ENCODE measurements at places on chromosomes 7 and 10. TPM values are rescaled to one million over a fixed set of nuclear protein-coding genes. Genes with fewer than 3 reads are reported as not detected.

DNA sequence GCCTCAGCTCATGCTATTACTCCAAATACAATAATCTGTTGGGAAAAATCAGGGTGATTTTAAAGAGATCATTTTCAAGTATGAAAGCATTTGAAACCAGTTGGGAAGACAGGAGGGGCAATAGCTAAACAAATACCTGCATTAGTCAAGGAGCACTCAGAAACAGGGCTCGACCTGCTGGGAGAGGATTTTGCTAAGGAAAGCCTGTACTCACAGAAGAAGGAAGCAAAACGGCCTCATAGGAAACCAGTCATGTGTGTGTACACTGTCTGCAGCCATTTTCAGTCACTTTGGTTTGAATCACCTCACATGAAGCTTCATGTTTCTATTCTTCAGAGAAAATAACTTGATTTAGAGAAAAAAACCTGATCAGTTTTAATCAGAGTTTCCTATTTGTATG lies 38.6 kb downstream of the FZD1 start:
- DNase-seq, result no peak

- no peak for DNase-seq
Measured at GRCh38 chr10:27108165-27108564, 7.9 kb upstream of the ANKRD26 start.

TMEM139 gene
- total RNA-seq, result 2.5 TPM

GRCh38 chr10:25768167-25768566 lies 165.9 kb upstream of the MYO3A start:
- no peak for DNase-seq

- no peak for DNase-seq
Measured at GRCh38 chr10:36236931-36237330, 594.8 kb upstream of the FZD8 start.

CUTC gene
- 23.6 TPM for total RNA-seq

DNA sequence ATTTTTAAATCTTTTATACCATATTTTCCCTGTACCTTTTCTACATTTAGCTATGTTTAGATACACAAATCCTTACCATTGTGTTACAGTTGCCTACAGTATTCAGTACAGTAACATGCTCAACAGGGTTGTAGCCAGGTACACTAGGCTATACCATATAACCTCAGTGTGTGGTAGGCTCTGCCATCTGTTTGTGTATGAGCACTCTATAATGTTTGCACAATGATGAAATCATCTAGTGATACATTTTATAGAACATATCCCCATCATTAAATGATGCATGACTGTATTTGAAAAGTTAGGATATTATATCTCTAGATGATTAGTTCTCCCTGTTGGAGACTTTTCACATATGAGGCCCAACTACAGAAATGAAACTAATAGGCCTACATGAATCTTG lies 188.6 kb downstream of the STK31 start:
- no peak for DNase-seq

GRCh38 chr10:89589101-89589720 lies 53.8 kb upstream of the SLC16A12 start:
- no peak for DNase-seq

- no peak for DNase-seq
Measured at GRCh38 chr7:117775801-117776200, 97.4 kb downstream of the CTTNBP2 start.

DNA sequence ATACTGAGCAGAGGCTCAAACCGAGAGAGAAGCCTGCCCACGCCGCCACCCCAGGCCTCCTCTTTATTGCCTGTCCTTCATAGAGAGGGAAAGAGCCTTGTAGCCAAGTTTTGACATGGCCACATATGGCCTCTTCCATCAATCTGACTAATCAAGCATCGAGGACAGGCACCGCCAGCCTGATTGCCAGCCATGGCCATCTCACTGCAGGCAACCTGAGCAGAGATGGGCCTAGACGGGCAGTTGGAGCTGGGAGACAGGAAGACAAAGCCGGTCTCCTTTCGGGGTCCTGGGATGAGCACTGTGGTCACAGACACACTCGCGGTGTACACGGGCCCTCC lies 67.2 kb downstream of the EBF3 start:
- no peak for DNase-seq

DNA sequence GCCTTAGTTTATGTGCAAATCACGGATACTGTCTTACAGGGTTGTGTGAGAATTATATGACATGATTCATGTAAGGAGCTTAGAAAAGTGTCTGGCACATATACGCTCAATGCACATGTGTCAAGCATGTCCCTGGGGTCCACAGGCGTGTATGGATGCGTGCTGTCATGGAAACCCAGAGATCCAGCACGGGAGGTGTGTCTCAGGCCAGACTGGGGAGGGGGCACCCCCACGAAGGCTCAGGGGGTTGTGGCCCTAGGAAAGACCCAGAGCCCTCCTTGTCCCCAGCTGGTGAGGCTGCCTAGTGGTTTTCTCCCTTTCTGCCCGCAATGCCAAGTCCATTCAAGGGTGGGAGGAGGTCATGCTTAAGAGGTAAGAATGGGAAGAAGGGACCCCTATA lies 9.1 kb downstream of the BTBD16 start:
- no peak for DNase-seq

GIMAP1 gene
- total RNA-seq, result not detected

DNA sequence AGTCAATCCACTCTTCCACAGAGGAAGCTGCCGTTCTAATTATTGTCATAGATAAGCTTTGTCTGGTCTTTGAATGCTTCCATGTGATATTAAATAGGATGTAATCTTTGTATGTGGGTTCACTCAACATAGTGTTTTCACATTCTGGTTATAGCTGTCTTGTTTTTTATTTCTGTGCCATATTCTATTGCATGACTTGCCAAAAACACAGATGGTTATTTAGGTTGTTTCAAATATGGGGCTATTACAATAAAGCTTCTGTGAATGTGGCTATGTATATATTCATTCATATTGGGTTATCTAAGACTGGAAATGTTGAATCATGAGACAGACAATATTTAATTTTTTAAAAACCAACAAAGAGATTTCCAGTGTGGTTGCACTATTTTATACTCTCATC lies 1109.3 kb upstream of the LRRTM3 start:
- DNase-seq, result no peak

DNA sequence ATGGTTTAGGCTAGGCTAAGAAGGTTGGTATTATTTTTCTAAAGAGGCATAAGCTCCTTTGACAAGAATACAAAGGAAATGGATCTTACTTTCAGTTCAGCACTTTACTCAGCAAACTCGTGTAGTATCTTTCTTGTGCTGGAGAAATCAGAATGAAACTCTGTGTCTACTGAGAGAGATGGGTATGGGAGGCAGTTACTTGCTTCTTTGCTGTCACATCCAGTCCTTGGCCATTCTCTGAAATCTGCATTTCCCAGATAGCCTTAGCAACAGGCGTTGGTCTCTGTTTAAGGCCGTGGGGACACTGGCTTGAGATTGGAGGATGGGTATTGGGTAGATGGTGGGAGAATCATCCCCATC lies 180.5 kb downstream of the NRP1 start:
- no peak for DNase-seq

DNA sequence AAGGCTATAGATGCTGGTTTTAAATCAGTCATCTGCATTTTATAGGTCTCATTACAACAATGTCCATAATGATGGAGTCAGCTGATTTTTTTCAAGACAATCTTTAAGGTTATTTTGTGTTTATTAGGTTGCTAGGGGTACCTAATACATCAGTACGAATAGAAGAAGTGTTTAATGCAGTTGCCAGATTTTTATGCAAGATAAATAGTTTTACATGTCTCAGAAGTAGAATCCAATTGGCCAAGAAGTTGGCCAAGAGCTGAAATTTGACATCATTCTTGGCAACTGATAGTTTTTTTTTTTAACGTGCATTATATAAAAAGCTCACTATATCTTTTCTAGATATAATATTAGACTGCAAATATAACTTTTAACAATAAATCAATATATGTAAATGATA lies 208.5 kb downstream of the TRIL start:
- no peak for DNase-seq

NUDCD3 gene
- total RNA-seq, result 79.4 TPM

DNA sequence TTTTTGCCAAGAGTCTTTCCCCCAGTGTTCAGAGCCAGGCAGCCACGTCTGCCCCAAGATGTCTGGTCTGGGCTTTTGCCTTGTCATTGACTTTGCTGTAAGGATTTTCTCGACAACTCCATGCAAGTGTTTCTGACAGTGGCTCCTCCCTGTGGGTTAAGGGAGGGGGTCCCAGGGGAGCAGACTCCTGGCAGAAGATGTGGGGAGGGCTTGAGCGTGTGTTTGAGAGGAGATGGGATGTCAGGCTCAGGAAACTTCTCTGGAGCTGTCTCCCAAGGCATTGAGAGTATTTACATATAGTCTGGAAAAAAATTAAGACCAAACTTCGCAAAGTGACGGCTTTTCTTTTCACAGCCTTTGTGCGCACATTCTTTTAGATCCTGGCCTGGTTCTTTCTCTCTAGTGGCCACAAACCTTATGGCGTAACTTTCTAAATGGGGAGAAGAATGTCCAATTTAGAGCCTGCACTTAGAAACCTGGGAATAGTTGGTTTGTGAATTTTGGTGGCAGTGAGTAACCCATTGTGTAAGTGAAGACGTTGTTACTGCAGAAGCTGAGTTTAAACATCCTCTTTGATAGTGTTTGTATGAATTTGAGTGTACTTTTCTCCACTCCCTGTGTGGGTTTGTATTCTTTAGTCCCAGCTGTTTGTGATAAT lies 201.5 kb downstream of the LRMDA start:
- peak; percentile 22 for DNase-seq

GRK5 gene
- total RNA-seq, result 1.2 TPM

GRCh38 chr7:155483868-155484325 lies 26.0 kb downstream of the EN2 start:
- no peak for DNase-seq

DNA sequence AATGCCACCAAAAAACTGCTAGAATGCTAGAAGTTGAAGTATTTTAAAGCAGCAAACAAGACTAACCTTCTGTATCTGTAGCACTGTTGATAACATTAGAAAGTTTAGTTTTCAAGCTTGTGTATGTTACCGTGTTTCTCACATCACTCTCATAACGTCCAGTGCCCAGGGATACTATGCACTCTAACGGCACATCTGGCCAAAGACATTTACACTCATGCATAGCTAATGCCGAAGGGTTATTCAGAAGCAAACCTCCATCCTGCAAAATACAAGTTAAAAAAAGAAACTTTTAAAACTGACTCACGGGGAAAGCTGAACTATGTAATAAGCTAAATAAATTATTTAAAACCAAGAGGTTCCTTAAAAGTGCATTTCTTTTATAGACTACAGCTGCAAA lies 22.9 kb upstream of the NRCAM start:
- no peak for DNase-seq

GRCh38 chr7:100949227-100949932 lies at the start of gene MUC3A:
TSS of gene MUC3A (plus strand) at chr7:100949534. CDS start at chr7:100949625, 91 bp downstream.
- DNase-seq, result peak; percentile 70

SLC29A4 gene
- 15.7 TPM for total RNA-seq

SEC61A2 gene
- total RNA-seq, result 11.0 TPM

- no peak for DNase-seq
Measured at GRCh38 chr10:111117528-111118277, 40.9 kb downstream of the ADRA2A start.

MEOX2 gene
- total RNA-seq, result not detected

SPDYE18 gene
- not detected for total RNA-seq

- DNase-seq, result no peak
Measured at GRCh38 chr10:5978230-5978489, 817 bp upstream of the IL15RA start.

DNA sequence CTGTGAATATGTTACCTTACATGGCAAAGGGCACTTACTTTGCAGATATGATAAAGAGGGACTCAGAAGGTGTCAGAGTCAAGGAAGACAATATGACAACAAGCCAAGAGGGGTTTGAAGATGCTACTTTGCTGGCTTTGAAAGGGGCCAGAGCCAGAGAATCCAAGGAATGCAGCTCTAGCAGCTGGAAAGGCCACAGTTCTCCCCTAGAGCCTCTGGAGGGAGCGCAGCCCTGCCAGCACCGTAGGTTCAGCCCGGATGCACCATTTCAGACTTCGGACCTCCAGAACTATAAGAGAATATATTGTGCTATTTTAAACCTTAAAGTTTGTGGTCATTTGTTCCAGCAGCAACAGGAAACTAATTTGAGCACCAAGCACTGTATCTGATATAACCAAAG lies 32.9 kb upstream of the WDR11 start:
- peak; percentile 39 for DNase-seq

GRCh38 chr10:408236-408635 lies 273.0 kb downstream of the ZMYND11 start:
- no peak for DNase-seq

DNA sequence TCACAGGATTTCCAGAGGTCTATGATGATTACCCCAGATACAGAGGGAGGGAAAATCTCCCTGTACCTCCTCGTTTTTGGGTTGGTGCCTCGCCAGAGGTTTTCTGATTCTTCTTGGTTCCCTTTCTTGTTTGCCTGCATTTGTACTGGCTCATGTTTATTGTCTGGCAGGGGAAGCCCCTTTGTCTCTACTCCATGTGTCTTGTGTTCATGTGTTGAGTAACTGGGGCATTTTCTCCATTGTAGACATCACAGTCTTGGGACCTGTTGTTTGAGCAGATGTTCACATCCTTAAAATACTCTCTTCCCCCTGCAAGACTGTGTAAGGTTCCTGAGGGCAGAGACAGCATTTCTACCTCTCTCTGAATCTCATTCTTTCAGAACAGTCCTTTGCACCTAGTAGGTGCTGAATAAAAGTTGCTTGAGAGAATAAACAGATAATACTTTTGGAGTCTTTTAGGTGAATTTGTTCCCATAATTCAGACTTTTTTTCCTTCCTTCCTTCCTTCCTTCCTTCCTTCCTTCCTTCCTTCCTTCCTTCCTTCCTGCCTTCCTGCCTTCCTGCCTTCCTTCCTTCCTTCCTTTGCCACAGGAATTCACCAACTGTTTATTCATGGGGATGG lies 25.1 kb downstream of the CDK14 start:
- DNase-seq, result no peak

DNA sequence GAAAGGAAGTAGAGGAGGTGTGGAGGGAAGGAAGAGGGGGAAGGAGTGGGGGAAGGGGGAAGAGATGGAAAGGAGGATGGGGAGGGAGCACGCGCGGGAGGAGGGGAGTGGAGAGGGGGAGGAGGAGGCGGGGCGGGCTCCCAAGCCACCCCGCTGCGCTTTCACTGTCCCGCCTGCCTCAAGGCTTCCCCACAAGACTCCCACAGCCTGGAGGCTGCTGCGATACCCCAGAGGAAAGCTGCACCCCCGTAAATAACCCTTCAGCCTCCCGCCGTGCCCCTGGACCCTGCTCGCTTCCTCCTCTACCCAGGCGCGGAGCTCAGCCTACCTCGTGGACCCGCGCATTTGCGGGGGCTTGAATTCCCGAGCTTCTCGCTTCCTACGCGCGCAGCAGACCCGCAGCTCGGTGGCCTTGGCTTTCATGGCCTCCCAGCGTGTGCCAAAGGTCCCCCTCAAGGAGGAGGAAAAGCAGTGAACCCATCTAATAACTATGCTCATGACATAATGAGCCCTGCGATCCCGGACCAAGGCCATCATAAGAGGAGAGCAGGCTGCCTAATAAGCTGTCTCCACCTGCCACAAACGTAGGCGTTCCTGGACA lies at the start of gene C10orf67:
Gene C10orf67, minus strand, starts transcription at position 557 of the 601 bp plus-strand sequence. Its CDS starts 23 bp downstream, at position 534.
- peak; percentile 87 for DNase-seq

WNT8B gene
- total RNA-seq, result 0.10 TPM

- no peak for DNase-seq
Measured at GRCh38 chr7:132412435-132412834, 163.8 kb downstream of the PLXNA4 start.

- DNase-seq, result no peak
Measured at GRCh38 chr10:48249004-48249762, 25.3 kb downstream of the FRMPD2 start.

GRCh38 chr10:2020836-2021235 lies 283.5 kb upstream of the ADARB2 start:
- DNase-seq, result no peak

GRCh38 chr10:122347170-122347841 lies 27.2 kb upstream of the PLEKHA1 start:
- no peak for DNase-seq

- no peak for DNase-seq
Measured at GRCh38 chr7:29040579-29040925, 82.4 kb upstream of the TRIL start.

Data from H7 (cell line).